ENCODE measurements at places on chromosomes 1 and 21. TPM values are rescaled to one million over a fixed set of nuclear protein-coding genes. Genes with fewer than 3 reads are reported as not detected.

GRCh38 chr1:17606826-17607440 lies 67.4 kb downstream of the ARHGEF10L start:
- no peaks in the 10 kb centered on the region for H3K27me3 ChIP-seq
- no peak overlapping the region for H3K4me3 ChIP-seq
- H3K36me3 ChIP-seq = no peaks in the 10 kb centered on the region
- H3K4me1 ChIP-seq = no peaks in the 10 kb centered on the region
- peak; percentile 26 for DNase-seq

DNA sequence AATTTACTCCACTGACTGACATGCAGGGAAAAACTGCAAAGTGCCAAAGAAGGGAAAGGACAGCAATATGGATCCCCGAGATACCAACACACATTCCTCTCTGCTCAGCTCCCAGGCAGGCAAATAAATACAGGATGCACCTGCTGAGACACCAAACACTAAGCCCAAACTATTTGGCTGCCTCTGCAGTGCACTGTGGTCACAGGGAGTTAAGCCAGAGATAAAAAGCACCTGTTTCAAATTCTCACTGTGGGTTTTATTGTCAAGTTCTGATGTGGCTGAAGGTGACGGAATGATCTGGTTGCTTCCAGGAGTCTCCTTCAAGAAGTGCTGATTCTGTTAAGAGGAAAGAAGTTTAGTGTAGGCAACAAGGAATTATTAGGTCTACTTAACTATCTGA lies 17.7 kb downstream of the TEX38 start:
- H3K36me3 ChIP-seq = peaks cover 90% of the 10 kb centered on the region
- no peak overlapping the region for H3K4me3 ChIP-seq
- H3K27ac ChIP-seq = no peak overlapping the region
- no peak for DNase-seq

GRCh38 chr1:174169342-174169741 lies 10.0 kb downstream of the RABGAP1L start:
- no peak for DNase-seq
- no peaks in the 10 kb centered on the region for H3K27me3 ChIP-seq
- peaks cover 77% of the 10 kb centered on the region for H3K4me1 ChIP-seq
- H3K36me3 ChIP-seq = peaks cover 21% of the 10 kb centered on the region
- peak overlapping the region; percentile 24 for H3K4me3 ChIP-seq
- no peak overlapping the region for H3K27ac ChIP-seq

- H3K27ac ChIP-seq = no peak overlapping the region
- DNase-seq = no peak
- no peaks in the 10 kb centered on the region for H3K4me1 ChIP-seq
- no peak overlapping the region for H3K4me3 ChIP-seq
- H3K36me3 ChIP-seq = no peaks in the 10 kb centered on the region
These were observed 104.6 kb downstream of the CACNA1E start for GRCh38 chr1:181587870-181588438.

DNA sequence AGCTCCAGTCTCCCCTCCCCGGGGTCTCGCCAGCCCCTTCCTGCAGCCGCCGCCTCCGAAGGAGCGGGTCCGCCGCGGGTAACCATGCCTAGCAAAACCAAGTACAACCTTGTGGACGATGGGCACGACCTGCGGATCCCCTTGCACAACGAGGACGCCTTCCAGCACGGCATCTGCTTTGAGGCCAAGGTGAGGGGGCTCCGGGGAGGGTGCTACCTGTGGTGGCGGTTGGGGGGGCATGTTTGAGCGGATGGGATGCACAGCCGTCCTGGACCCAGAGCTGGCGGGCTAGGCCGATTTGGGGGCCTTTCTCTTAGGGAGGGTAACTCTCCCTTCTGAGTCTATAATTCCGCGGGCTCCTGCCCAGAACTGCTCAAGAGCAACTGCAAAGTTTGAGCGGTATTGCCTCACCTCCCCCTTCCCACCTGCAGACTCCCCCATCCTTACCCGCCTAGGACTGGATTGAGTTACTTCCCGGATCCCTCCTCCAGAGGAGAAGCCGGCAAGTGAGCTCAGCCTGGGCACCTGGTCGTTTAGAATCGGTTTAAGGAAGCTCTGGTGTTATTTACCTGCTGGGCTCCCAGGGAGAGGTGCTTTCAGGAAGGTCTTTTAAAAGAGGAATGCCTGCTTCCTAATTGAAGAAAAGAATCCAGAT lies 730 bp downstream of the NOS1AP start:
- no peaks in the 10 kb centered on the region for H3K36me3 ChIP-seq
- DNase-seq = no peak
- peak overlapping the region; percentile 83 for H3K4me3 ChIP-seq
- H3K27ac ChIP-seq = no peak overlapping the region
- H3K27me3 ChIP-seq = peaks cover 52% of the 10 kb centered on the region

DNA sequence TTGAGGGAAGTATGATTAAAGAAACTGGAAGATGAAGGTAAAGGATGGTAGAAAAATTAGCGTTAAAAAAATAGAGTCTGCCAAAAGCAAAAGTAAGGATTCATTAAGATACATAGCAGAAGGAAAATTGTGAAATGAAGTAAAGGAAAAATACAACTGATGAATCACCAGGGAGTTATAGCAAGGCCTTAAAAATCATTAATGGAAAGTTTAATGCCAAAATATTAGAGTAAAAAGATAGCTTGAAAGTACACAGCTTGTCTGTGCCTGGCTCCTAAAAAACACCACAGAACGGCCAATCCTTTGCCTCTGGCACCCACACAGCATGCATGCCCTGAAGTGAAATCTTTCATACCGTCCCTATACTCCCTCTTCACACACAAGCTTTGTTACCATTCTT lies 66.9 kb upstream of the APOBEC4 start:
- no peak for DNase-seq
- H3K36me3 ChIP-seq = no peaks in the 10 kb centered on the region
- H3K4me1 ChIP-seq = no peaks in the 10 kb centered on the region
- peaks cover 2% of the 10 kb centered on the region for H3K27me3 ChIP-seq
- no peak overlapping the region for H3K27ac ChIP-seq
- H3K4me3 ChIP-seq = no peak overlapping the region

- no peak overlapping the region for H3K27ac ChIP-seq
- no peak overlapping the region for H3K4me3 ChIP-seq
- H3K27me3 ChIP-seq = no peaks in the 10 kb centered on the region
- H3K4me1 ChIP-seq = no peaks in the 10 kb centered on the region
- no peaks in the 10 kb centered on the region for H3K36me3 ChIP-seq
These were observed 125.2 kb downstream of the PLXNA2 start for GRCh38 chr1:208118841-208119606.

DNA sequence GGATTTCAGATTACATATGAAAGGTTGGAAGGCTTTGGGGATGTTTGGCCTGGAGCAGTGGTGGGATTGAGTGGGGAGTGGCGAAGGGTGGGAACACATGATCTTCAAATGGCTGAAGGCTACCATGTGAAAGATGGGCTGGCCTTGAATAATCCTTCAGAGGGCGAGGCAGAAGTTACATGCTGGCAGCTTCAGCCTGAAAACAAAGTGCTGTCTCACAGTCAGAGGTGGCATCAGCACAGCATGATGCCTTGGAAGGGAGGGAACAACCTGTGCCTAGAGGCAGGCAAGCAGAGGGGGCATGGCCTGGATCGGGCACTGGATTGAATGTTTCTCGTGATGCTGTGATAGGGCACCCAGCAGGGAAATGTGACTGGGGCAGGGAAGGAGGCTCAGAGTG lies 130.8 kb downstream of the BEND5 start:
- H3K4me1 ChIP-seq = no peaks in the 10 kb centered on the region
- no peak overlapping the region for H3K4me3 ChIP-seq
- no peak overlapping the region for H3K27ac ChIP-seq
- no peak for DNase-seq
- H3K27me3 ChIP-seq = no peaks in the 10 kb centered on the region
- H3K36me3 ChIP-seq = no peaks in the 10 kb centered on the region

GRCh38 chr1:235669277-235669676 lies 19.7 kb upstream of the GNG4 start:
- no peak overlapping the region for H3K4me3 ChIP-seq
- DNase-seq = no peak
- no peak overlapping the region for H3K27ac ChIP-seq

GRCh38 chr1:59878370-59878769 lies 48.2 kb downstream of the CYP2J2 start:
- H3K36me3 ChIP-seq = peaks cover 14% of the 10 kb centered on the region
- H3K27me3 ChIP-seq = no peaks in the 10 kb centered on the region
- no peaks in the 10 kb centered on the region for H3K4me1 ChIP-seq

LDLRAD2 gene
- 0.64 TPM for total RNA-seq

FAM72C gene
- 0.49 TPM for total RNA-seq

MATN1 gene
- 0.93 TPM for total RNA-seq
